ENCODE measurements at places on chromosomes 11 and 22. TPM values are rescaled to one million over a fixed set of nuclear protein-coding genes. Genes with fewer than 3 reads are reported as not detected.
A peak's percentile ranks its signal among the peaks of the same experiment; 100 is the strongest.

GRCh38 chr11:33719587-33719986 is 16.6 kb downstream of the CD59 start:
- no peaks in the 10 kb centered on the region for H3K27me3 ChIP-seq
- no peak overlapping the region for H3K4me3 ChIP-seq
- no peak for DNase-seq
- H3K27ac ChIP-seq: no peak overlapping the region
- H3K4me1 ChIP-seq: no peaks in the 10 kb centered on the region

- H3K27me3 ChIP-seq: no peaks in the 10 kb centered on the region
- no peak for DNase-seq
- H3K4me3 ChIP-seq: peak overlapping the region; percentile 29
- H3K4me1 ChIP-seq: peaks cover 90% of the 10 kb centered on the region
- H3K36me3 ChIP-seq: no peaks in the 10 kb centered on the region
These were observed 38.5 kb downstream of the BCR start for GRCh38 chr22:23218867-23219251.

- H3K4me3 ChIP-seq: no peak overlapping the region
- H3K27me3 ChIP-seq: no peaks in the 10 kb centered on the region
- DNase-seq: no peak
These were observed 265.4 kb upstream of the ARHGAP20 start for GRCh38 chr11:110977661-110978060.

Gene OR56A1
- total RNA-seq: not detected

- no peak overlapping the region for H3K4me3 ChIP-seq
- no peak for DNase-seq
- H3K4me1 ChIP-seq: no peaks in the 10 kb centered on the region
- H3K27ac ChIP-seq: no peak overlapping the region
- no peaks in the 10 kb centered on the region for H3K27me3 ChIP-seq
These were observed 99.2 kb upstream of the B3GAT1 start for GRCh38 chr11:134511255-134511654.

GRCh38 chr22:19872779-19873137 is 18.1 kb upstream of the GNB1L start:
- no peak for DNase-seq
- H3K4me3 ChIP-seq: no peak overlapping the region
- H3K27ac ChIP-seq: no peak overlapping the region
- H3K27me3 ChIP-seq: no peaks in the 10 kb centered on the region
- H3K4me1 ChIP-seq: peaks cover 17% of the 10 kb centered on the region

- no peaks in the 10 kb centered on the region for H3K27me3 ChIP-seq
- no peak for DNase-seq
- no peak overlapping the region for H3K27ac ChIP-seq
- H3K4me3 ChIP-seq: no peak overlapping the region
- no peaks in the 10 kb centered on the region for H3K4me1 ChIP-seq
- H3K36me3 ChIP-seq: no peaks in the 10 kb centered on the region
These were observed 103.8 kb downstream of the GRIA4 start for GRCh38 chr11:105713696-105714095.

- no peak overlapping the region for H3K4me3 ChIP-seq
- no peaks in the 10 kb centered on the region for H3K27me3 ChIP-seq
- H3K36me3 ChIP-seq: no peaks in the 10 kb centered on the region
- no peak overlapping the region for H3K27ac ChIP-seq
These were observed 13.3 kb downstream of the ACCS start for GRCh38 chr11:44079376-44079775.

GRCh38 chr22:41469218-41469851 is 418 bp downstream of the ACO2 start:
- peak overlapping the region; percentile 76 for H3K4me3 ChIP-seq
- H3K27ac ChIP-seq: peak overlapping the region; percentile 89
- peaks cover 43% of the 10 kb centered on the region for H3K36me3 ChIP-seq
- no peak for DNase-seq
- H3K27me3 ChIP-seq: no peaks in the 10 kb centered on the region
- peaks cover 19% of the 10 kb centered on the region for H3K4me1 ChIP-seq

Gene CBY1
- 39.9 TPM for total RNA-seq

DNA sequence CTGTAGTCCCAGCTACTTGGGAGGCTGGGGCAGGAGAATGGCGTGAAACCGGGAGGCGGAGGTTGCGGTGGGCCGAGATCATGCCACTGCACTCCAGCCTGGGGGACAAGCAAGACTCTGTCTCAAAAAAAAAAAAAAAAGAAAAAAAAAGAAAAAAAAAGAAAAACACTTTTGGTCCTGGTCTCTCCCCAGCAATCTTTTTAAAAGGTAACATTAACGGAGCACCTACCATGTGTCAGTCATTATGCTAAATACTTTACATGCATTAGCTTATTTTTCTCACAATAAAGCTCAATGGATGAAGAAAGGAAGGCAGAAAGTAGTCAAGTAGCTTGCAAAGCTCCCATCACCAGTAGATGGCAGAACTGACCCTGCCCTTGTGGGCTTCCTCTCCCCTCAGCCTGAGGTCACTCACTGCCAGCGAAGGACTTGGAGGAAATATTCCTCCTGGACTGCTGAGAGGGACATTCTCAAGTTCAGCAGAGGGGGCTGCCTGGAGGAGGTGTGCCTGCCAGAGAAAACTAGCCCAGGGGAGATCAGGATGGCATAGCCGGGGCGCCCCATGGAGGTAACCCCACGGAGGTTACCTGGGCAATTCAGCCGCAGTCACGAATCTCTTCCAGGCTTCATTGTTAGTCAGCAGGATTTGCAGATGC is 15.5 kb downstream of the APOL3 start:
- H3K4me1 ChIP-seq: peaks cover 5% of the 10 kb centered on the region
- H3K27me3 ChIP-seq: no peaks in the 10 kb centered on the region
- peak overlapping the region; percentile 29 for H3K27ac ChIP-seq

Gene BARX2
- not detected for total RNA-seq

DNA sequence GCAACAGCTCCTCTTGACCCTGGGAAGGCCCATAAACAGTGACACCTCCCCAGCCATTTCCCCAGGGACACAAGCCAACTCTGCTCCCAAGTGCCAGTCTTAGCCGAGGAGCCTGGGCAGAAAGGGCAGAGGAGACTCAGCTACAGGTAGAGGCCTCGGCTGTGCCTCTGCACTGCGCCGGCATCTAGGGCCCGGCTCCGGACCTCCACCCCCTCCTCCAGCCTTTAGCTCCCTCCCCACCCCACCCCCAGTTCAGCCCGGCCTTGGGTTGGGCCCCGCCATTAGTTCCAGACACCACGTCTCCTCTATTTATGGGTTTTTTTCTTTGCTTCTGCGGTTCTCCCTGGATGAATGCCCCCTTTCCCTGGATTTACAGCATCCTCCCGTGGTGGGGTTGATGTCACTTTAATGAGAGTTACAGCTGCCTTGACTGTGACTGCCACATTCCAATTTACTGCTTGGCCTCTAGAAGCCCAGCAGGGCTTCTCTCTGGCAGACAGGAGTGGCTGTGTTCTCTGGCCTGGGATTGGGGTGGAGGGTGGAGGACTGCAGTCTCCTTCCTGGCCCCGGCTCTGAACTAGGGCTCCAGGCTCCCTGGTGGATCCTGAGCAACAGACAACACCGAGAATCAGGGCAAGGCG is 13.5 kb upstream of the OAF start:
- H3K36me3 ChIP-seq: no peaks in the 10 kb centered on the region
- DNase-seq: no peak
- no peak overlapping the region for H3K27ac ChIP-seq
- H3K4me1 ChIP-seq: no peaks in the 10 kb centered on the region
- no peaks in the 10 kb centered on the region for H3K27me3 ChIP-seq

Gene TMEM132A
- total RNA-seq: not detected

GRCh38 chr11:93648158-93648557 is 13.3 kb upstream of the CEP295 start:
- H3K4me3 ChIP-seq: no peak overlapping the region
- no peaks in the 10 kb centered on the region for H3K4me1 ChIP-seq
- H3K27me3 ChIP-seq: no peaks in the 10 kb centered on the region
- no peak overlapping the region for H3K27ac ChIP-seq
- no peak for DNase-seq

GRCh38 chr11:26995701-26996460 is 2.0 kb downstream of the FIBIN start:
- no peak for DNase-seq
- H3K27ac ChIP-seq: no peak overlapping the region
- H3K36me3 ChIP-seq: no peaks in the 10 kb centered on the region
- no peak overlapping the region for H3K4me3 ChIP-seq
- no peaks in the 10 kb centered on the region for H3K27me3 ChIP-seq

Gene TMEM191C
- total RNA-seq: 7.3 TPM

DNA sequence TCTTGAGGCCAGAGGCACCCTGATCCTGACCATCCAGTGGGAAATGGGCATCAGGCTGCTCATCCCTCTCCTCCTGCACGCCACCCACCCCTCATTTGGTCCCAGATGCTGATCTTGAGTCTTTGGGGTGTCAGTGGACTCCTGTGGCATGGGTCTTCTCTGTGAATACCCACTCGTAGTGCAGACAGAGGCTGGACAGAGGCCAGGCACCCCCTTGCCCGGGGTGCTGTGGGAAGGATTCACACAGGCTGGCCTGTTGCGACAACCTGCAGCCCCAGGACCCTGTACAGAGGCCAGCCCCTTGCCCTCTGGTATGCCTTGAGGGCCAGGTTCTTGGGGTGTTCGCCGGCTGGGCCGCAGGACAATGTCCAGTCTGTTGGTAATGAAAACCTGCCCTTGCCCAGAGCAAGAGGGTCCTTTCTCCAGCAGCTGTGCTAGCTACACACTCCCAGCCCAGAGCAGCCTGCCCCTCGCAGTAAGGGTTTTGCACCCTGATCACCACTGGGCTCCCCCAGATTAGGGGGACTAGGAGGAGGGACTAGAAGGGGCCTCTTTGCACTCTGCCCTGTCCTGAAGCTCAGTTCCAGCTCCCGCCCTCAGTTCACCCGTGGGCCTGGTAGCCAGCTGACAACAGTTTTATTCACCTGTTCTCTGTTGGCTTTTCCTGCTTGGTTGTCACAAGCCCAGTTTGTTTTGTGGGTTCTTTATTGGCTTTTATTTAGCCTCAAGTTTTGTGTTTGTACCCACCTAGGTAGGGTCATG is 76.0 kb downstream of the BCR start:
- H3K27me3 ChIP-seq: no peaks in the 10 kb centered on the region
- DNase-seq: no peak
- H3K4me1 ChIP-seq: no peaks in the 10 kb centered on the region
- H3K27ac ChIP-seq: peak overlapping the region; percentile 15
- H3K4me3 ChIP-seq: no peak overlapping the region
- peaks cover 71% of the 10 kb centered on the region for H3K36me3 ChIP-seq

Gene OR8B4
- total RNA-seq: not detected

Gene PNPLA3
- 0.29 TPM for total RNA-seq

DNA sequence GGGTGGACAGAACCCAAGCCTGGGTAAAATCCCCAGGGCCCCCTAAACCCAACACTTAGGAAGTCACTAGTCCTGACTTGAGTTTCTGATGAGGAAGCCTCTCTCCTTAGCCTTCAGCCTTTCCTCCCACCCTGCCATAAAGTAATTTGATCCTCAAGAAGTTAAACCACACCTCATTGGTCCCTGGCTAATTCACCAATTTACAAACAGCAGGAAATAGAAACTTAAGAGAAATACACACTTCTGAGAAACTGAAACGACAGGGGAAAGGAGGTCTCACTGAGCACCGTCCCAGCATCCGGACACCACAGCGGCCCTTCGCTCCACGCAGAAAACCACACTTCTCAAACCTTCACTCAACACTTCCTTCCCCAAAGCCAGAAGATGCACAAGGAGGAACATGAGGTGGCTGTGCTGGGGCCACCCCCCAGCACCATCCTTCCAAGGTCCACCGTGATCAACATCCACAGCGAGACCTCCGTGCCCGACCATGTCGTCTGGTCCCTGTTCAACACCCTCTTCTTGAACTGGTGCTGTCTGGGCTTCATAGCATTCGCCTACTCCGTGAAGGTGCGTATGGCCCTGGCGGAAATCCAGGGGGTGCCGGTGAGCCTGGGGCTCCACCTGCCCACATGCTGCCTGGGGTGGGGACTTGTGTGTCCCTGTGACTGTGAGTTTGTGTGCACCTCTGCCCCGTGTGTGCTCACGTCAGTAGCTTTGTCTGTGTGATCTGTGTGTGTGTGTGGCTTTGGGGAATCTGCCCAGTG is at the start of gene IFITM1:
Gene IFITM1 (plus strand): TSS at position 254 of the 767 bp plus-strand sequence. CDS start 131 bp downstream, at position 385.
- H3K27ac ChIP-seq: peak within 1 kb of the TSS; percentile 95
- peak within 1 kb of the TSS; percentile 71 for H3K4me3 ChIP-seq
- peaks cover 13% of the 10 kb centered on the region for H3K4me1 ChIP-seq
- H3K36me3 ChIP-seq: no peaks in the 10 kb centered on the region
- DNase-seq: peak; percentile 79

DNA sequence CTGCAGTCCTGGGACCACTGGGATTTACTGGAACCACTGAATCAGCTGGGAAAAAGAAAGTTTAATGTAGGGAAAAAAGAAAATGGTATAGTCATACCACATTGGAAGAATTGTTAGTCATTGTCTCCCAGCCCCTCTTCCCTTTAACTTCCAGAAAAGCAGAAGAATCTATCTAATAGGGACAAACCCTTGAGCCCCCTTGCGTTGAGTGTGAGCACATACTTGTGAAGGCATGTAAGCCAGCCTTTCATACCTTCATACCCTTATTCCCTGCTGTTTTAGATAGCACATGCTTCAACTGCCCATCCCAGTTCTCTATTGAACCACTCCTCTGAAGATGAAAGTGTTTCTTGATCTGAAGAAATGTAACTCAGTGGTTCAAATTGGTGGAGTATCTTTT is 6.6 kb downstream of the TREH start:
- H3K27ac ChIP-seq: no peak overlapping the region
- H3K4me1 ChIP-seq: no peaks in the 10 kb centered on the region
- DNase-seq: no peak
- no peaks in the 10 kb centered on the region for H3K36me3 ChIP-seq
- no peaks in the 10 kb centered on the region for H3K27me3 ChIP-seq
- H3K4me3 ChIP-seq: no peak overlapping the region

GRCh38 chr22:24510637-24511625 is 15.8 kb downstream of the UPB1 start:
- no peaks in the 10 kb centered on the region for H3K27me3 ChIP-seq
- no peaks in the 10 kb centered on the region for H3K36me3 ChIP-seq
- H3K27ac ChIP-seq: no peak overlapping the region
- no peaks in the 10 kb centered on the region for H3K4me1 ChIP-seq
- no peak for DNase-seq
- H3K4me3 ChIP-seq: no peak overlapping the region

- no peak overlapping the region for H3K4me3 ChIP-seq
- H3K27ac ChIP-seq: no peak overlapping the region
- H3K4me1 ChIP-seq: peaks cover 8% of the 10 kb centered on the region
- DNase-seq: no peak
- no peaks in the 10 kb centered on the region for H3K36me3 ChIP-seq
- no peaks in the 10 kb centered on the region for H3K27me3 ChIP-seq
These were observed 9.5 kb upstream of the PKP3 start for GRCh38 chr11:384511-384910.

GRCh38 chr11:128549256-128549944 is 38.0 kb downstream of the ETS1 start:
- H3K4me1 ChIP-seq: peaks cover 39% of the 10 kb centered on the region
- no peaks in the 10 kb centered on the region for H3K27me3 ChIP-seq
- H3K27ac ChIP-seq: peak overlapping the region; percentile 76
- H3K4me3 ChIP-seq: no peak overlapping the region

DNA sequence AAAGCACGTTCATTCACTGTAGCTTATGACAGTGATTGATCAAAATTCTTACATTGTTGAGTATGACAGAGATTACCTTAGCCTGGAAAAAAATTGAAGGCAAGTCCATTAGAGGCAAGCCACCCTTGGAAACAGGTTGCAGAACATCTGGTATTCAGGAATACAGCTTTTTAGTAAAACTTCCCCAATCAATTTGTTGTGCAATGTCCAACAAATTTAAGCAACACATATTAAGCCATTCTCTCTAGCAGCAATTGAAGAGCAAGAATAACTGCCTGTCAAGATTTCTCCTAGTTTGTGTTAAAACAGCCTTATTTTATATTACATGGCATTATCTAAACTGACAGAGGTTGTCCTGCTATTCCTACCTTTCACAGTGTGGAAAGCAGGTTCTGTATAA is 37.0 kb downstream of the BCL2L13 start:
- no peaks in the 10 kb centered on the region for H3K4me1 ChIP-seq
- no peak overlapping the region for H3K27ac ChIP-seq
- no peak overlapping the region for H3K4me3 ChIP-seq
- no peak for DNase-seq

Measured in naive thymus-derived CD4-positive, alpha-beta T cell (primary cell).